ENCODE measurements at places on chromosomes 1 and 21.

DNA sequence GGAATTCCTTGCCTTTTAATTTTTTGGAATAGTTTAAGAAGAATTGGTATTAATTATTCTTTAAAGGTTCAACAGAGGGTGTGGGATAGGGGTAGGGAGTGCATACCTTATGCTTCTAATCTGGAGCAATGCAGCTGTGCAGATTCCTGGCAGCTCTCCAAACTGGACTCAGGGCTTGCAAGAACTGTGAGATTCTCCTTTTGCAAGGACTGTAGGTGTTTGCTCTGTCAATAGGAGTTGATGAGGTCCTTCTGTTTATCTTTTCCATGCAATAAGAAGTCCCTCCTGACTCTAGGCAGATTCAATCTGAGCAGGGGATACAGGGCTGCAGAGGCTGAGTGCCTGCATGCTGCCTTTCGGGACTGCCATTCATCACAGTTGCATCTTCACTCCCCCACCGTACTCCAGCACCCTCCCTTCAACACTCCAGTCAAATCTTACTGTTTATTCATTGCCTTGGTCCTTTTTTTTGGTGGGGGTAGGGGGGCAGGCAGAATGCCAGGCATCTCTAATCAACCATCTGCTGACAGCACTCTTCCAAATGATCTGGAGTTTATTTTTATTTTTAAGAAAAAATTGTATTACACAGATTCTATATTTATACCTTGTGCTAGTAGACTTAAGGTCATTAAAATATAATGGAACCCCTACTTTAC, 122.3 kb downstream of the DISC1 start:
- no peak for DNase-seq

DNA sequence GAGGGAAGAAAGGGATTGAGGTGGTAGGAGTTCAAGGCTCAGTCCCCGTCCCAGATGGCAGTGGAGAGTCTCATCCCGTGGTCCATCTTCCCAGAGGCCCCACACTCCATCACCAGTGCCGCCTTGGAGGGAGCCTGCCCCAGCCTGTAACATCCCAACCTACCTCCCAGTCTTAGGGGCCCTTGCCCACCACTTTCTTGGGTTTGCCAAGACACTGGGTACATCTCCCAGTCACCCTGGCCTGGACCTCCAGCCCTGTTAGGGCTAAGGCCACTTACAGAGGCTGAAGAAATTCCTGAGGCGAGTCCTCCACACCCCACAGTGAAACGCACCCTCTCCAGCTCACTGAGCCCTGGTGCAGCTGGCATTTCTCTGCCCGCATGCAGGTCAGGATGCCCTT, 3.3 kb downstream of the TMEM200B start:
- DNase-seq, result no peak

- no peak for DNase-seq
These were observed 11.5 kb upstream of the PLA2G5 start for GRCh38 chr1:20058531-20058930.

DNA sequence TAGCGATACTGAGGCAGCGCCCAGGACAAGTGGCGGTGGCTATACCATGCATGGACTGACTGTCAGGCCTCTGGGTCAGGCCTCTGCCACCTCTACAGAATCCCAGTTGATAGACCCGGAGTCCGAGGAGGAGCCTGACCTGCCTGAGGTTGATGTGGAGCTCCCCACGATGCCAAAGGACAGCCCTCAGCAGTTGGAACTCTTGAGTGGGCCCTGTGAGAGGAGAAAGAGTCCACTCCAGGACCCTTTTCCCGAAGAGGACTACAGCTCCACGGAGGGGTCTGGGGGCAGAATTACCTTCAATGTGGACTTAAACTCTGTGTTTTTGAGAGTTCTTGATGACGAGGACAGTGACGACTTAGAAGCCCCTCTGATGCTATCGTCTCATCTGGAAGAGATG, 3.2 kb upstream of the IL10RB start:
- DNase-seq, result no peak

GRCh38 chr1:87723193-87723592, 394.5 kb downstream of the LMO4 start:
- DNase-seq, result no peak

GRCh38 chr1:12709696-12710095, 6.2 kb upstream of the AADACL3 start:
- DNase-seq, result no peak

DNA sequence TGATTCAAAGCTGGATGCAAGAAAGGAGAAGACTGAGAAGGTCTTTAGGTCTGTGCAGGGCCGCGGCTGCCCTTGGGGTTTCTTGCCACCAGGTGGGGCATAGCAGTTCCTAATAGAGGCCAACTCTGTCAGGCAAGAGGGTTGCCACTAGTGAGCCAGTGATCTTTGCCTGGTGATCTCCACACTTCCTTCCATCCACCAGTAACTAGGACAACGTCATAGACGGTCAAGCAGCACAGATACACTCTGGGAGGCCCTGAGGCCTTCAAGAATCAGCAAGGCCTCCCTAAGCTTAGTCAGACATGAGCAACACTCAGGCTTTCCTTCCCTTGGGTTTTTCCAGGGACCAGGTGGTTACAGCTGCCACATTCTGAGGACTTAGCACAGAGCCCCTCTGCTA, 32.9 kb upstream of the ATP2B4 start:
- no peak for DNase-seq

DNA sequence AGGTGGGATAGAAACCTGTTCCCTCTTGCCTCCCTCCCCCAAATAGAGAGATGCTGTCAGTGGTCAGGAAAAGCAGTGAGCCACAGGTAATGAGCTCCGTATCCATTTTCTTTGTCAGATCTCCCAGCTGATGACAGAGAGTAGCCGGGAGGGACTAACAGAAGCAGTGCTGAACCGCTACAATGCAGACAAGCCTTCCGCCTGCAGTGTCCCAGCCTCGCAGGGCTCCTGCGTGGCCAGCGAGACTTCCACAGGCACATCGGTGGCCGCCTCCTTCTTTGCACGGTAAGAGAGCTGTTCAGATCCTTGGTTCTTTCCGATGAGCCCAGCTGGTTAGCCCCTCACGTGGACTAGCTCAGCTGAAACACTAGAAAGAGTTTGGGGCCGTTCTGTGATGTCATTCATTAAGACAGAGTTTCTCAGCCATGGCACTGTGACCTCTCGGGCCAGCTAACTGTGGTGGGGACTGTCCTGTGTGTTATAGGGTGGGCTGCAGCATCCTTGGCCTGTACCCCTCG, 264.7 kb downstream of the KIF26B start:
- no peak for DNase-seq

DNA sequence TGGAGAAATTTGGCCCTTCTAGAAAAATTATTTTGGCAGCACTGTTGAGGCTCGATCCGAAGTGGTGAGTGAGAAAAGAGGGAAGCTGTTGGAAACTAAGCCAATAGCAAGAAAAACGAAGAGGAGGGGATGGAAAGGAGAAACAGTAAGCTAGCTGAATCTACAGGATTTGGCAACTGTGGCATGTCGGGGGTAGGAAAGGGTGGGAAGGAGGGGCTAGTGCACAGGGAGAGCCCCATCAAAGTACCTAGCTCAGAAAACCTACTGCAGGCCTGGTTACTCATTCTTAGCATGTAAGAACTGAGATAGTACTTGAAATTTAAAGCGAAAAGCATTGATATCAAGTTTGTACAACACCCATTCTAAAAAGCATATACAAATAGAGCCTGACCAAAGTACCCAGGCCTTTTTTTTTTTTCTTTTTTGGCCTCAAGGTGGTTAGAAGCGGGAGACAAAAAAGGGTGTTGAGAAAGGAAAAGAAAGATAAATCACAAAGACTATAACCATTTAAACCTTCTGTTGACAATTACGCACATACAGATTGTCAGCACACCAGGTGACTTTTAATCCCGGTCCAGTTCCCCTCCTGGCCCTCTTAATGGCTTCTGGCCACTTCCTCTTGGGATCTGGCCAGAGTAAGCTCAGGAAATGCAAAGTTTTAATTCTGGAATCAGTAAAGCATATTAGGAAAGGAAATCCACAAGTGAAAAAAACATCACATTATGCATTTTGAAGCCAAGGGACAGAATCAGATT, 50.4 kb downstream of the SLC16A1 start:
- no peak for DNase-seq

GRCh38 chr1:66932291-66932690, 7.5 kb downstream of the MIER1 start:
- DNase-seq, result no peak

DNA sequence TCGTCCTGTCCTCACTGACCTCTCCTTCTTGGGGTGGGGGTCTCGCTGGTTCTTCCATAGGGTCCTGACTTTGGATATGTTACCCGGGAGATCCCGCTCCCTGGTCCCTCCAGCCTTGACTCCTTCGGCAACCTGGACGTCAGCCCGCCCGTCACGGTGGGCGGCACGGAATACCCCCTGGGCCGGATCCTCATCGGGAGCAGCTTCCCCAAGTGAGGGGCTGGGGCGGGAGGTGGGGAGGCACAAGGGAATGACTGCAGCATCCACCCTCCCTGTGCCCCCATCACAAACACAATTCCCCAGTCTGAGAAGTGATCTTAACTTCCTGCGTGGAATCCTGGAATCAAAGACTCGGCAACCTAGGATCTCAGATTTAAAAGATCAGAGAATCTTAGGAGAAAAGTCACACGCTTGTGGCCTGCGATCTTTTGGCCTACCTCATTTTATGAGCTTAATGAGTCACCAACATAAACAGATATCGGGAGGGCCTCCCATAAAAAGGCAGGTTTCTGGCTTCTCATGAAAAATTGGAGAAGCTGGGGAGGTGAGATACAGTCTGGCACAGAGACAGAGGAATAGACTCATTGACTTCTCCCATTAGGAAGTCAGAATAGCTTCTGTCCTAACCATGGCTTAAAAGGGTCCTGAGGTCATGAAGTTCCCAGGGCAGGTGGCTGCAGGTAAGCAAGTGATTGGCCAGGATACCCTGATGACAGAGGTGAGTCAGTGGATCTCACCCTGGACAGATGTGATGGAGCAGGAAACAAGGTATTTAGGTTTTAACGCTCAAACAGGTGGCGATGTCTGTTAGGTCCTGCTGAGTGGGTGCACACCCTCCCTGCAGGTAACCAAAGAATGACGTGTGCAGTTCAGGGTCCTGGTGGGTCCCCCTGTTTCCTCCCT, 15.9 kb upstream of the PADI3 start:
- DNase-seq, result no peak

DNA sequence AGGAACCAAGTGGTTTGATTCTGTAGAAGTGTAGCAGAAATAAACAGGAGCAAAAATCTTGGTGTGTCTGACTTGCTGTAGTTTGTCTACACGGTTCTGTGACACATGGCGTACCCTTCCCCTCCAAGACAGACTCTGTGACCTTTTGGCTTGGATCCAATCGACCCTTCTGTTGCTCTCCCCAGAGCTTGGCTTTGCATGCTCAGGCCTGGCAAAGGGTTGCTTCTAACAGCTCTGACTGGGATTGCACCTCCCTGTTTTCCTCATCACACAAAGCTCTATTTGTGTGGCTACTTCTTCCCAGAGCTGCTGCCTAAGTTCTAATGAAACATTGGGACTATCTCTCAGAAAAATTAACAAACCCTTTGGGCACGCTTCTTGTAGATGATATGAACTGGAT, 24.0 kb downstream of the NGF start:
- no peak for DNase-seq

- no peak for DNase-seq
These were observed 3.1 kb downstream of the TINAGL1 start for GRCh38 chr1:31579374-31579773.

- no peak for DNase-seq
These were observed 73.3 kb downstream of the MRPL37 start for GRCh38 chr1:54273092-54273794.

GRCh38 chr1:168835176-168835575, 106.2 kb upstream of the DPT start:
- no peak for DNase-seq

DNA sequence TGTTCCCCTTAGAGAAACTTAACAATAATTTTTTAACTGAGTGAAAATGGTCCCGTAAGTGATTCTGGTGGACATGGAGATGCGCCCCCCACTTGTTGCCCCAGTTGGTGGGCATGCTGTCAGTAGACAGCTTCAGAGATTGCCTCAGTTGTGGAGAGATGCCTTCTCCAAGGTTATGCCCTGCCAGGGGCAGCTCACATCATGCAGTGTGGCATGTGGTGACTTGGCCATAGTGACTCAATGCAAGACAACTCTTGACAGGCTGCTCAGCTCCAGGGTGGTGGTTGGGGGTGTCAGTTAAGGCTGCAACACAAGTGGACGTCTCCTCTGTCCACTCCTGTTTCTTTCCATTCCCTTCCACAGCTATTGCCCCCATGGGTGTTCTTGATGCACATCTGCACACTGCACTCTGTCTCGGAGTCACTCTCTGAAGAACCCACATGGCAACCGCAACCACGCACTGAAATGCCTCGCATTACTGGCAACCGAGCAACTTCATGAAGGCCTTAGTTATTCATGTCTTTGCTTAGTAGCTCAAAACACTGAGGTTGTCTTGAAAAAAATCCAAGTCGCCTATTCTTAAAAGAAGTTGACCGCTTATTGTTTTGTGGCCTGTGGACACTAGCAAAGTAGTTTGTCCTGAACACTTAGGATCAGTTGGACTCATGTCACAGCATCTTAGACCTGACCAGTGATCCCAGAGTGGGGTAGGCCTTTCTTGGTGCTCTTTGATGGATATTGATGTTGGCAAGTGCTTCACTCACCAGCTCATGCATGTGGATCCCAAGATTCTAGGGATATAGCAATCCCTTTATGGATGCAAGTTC, 54.8 kb upstream of the USP1 start:
- no peak for DNase-seq

- DNase-seq, result no peak
These were observed 162.5 kb upstream of the SGIP1 start for GRCh38 chr1:66371233-66372005.

- no peak for DNase-seq
These were observed 66.4 kb downstream of the PSMG1 start for GRCh38 chr21:39116761-39117439.

DNA sequence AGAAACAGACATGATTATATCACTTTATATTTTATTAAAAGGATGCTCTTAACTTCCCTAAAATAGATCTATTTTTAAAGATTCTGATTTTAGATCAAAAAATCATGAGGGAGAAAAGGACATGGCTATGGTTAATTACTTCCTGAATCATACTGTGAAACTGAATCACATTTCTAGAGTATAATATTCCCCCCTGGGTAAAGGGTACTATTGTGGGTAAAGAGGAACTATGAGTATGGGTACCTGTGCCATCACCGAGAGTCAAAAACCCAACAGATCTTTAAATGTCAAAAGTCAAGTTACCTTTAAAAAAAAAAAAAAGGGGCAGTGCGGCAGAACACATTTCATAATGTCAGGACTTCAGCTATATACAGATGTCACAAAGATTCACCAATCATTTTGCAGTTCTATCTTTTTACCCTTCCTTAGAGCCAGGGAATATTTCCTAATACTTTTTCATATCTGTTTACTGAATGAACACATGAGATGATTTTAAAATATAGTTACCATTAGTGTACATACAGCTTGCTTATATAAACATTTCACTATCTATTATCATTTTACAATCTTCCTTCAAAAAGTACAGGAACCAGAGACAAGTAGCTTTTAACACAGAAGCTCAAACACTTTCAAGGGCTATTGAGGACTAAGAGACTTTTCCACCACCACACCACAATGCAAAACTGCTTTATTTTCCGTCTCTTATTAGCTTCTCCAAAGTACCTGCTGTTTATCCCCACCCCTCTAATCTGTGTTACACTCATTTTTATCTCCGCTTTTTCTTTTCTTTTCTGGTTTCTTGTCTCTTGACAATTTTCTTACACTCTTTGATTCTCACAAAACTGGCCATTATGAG, 45.0 kb downstream of the EVI5 start:
- DNase-seq, result no peak

GRCh38 chr1:33709783-33710718, 153.8 kb upstream of the HMGB4 start:
- no peak for DNase-seq

GRCh38 chr21:45335151-45335760, 47.6 kb upstream of the POFUT2 start:
- no peak for DNase-seq

- no peak for DNase-seq
These were observed 265.3 kb downstream of the SPATA17 start for GRCh38 chr1:217896490-217896889.

Measured in NCI-H2081 treated with DMSO at 0.1 percent for 48 hours (cell line).